ENCODE measurements at places on chromosomes 2 and 18.

DNA sequence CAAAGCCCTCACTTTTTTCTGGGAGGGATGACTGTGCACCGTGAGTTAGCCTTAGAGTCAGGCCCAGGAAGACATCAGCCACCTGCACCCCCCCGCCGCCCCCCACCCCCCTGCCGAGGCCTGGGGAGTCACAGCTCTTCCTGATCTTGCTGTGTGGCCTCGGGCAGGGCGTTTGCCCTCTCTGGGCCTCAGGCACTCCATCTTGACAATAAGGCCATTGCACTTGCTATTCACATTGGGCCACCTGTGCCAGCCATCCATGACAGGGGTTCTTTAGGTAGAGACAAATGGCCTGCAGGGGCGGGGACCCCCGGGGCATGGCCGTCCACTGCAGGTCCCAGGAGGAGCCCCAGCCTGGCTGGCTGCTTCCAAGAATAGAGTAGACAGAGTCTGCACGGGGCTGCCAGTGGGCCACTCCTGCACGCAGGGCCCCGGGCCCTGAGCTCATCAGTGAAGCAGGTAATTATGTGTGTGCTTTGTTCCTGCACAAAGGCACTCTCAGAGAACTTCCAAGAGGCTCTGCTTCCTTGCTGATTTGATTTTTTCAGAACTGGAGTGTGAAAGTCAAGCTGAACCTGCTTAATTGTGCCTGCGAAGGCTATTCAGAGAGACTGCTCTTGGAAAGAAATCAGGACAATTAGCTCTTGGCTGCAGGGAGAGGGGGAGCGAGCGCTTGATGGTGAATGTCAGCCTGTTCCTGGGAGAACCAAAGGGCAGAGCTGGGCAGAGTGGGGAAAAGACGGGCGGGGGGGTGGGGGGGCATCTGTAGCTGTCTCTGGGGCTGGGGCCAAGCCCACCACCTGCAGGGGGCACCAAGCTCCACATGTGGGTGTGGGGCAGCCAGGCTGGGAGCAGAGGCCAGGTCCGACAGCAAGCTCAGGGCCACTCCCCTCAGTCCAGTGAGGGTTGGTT lies 40.3 kb downstream of the RRM2 start:
- DNase-seq, result no peak

GRCh38 chr18:76985156-76985950 lies 147.2 kb downstream of the MBP start:
- no peak for DNase-seq

DNA sequence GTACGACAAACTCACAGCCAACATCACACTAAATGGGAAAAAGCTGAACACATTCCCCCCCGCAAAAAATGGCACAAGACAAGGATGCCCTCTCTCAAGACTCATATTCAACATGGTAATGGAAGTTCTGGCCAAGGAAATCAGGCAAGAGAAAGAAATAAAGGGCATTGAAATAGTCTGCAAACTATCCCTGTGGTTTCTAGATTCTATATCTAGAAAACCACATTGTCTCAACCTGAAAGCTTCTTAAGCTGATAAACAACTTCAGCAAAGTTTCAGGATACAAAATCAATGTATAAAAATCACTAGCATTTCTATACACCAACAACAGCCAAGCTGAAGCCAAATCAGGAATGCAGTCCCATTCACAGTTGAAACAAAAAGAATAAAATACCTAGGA lies 294.6 kb upstream of the CYP26B1 start:
- no peak for DNase-seq

GRCh38 chr2:95166065-95166763 lies 605 bp downstream of the ZNF2 start:
- DNase-seq, result no peak

- no peak for DNase-seq
Observed at GRCh38 chr2:23916727-23917405, 10.1 kb downstream of the ATAD2B start.

DNA sequence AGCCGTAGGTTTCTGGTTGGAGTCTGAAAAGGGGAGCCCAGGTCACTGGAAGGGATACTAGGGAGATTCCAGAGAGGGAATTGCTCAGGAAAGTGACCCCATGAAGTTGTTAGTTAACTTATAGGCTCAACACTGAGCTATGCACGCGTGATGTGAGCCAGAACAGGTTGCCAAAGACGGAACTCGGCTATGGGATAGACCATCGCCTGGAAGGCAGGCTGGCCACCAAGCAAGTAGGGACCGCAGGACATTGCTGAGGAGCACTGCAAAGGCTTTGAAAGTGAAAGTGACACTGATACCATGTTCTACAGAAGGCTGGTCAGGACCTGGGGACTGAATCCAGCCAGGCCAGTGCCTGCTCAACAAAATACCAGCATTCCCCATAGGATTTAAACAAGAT lies 7.3 kb downstream of the FARP2 start:
- DNase-seq, result no peak

DNA sequence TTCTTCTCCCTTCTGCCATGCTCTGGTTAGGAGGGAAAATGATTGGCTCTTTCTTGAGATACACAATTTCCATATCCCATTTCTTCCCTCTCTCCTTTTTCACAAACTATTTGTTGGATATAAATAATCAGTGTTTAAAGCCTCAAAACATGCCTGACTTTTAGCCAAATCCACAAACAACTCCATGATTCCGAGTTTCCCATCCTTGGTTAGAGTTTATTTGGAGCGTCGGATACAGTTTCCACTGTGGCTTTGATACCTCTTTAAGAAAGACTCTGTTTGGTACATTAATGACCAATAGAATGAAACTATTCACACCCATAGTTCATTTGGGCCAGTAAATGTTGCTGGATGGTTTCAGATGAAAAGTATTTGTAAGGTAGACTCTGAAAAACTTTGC lies 5.9 kb upstream of the FHL2 start:
- no peak for DNase-seq

GRCh38 chr18:57081899-57082298 lies 65.0 kb upstream of the BOD1L2 start:
- no peak for DNase-seq

DNA sequence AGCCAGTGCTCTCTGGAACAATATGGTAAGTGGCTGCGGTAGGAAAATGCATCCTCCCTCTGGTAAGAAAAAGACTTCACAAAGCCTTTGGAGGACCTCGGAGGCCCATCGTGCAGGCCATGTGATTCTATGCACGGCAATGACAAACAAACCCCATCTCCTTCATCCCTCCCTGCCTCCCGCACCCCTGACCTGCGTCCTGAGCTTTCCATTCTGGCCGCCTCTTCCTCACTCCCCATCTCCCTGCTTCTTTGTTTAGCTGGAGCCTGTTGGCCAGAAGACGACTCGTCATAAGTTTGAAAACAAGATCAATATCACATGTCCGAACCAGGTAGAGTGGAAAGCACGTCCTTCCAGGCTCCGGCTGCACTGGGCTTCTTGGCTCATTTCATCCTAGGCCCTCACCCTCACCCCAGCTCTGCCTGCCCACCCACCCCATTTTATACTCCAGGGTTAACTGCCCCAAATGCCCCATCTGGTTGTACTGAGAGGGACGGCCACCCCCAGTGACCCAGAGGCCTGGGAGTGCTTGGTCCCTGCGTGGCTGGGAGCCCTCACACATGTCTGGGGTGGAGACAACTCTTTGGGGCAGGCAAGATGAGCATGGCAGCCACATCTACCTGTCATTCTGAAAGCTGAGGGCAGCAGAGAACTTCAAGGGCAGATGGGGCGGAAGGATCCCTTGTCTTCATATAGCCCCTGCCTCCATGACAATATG lies 94.0 kb downstream of the PLB1 start:
- DNase-seq, result no peak

DNA sequence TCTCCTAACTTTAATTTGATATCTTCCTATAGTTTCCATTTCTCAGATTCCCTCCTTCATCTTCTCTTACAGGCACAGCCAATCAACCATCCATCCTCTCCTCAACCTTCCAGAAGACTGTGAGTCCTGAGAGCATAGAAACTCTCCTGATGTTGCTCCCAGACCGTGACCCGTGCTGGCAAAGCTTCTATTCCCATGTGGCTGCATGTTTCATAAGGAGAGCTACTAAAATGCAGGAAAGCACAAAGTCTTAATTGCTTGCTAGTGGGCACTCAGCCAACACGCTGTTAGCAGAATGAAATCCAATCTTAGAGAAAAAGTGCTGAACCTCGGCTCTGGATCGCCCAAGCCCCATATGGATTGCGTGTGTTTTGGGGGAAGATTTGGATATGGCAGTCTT lies 1244.7 kb upstream of the ZEB2 start:
- no peak for DNase-seq

DNA sequence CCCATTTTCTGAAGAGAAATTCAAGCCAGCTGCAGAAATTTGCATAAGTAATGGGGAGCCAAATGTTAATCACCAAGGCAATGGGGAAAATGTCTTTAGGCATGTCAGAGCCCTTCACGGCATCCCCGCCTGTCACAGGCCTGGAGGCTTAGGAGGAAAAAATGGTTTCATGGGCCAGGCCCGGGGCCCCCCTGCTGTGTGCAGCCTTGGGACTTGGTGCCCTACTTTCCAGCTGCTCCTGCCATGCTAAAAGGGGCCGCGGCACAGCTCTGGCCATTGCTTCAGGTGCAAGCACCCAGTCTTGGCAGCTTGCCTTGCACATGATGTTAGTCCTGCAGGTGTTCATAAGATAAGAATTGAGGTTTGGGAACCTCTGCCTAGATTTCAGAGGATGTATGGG lies 1235.7 kb downstream of the DPP10 start:
- no peak for DNase-seq

DNA sequence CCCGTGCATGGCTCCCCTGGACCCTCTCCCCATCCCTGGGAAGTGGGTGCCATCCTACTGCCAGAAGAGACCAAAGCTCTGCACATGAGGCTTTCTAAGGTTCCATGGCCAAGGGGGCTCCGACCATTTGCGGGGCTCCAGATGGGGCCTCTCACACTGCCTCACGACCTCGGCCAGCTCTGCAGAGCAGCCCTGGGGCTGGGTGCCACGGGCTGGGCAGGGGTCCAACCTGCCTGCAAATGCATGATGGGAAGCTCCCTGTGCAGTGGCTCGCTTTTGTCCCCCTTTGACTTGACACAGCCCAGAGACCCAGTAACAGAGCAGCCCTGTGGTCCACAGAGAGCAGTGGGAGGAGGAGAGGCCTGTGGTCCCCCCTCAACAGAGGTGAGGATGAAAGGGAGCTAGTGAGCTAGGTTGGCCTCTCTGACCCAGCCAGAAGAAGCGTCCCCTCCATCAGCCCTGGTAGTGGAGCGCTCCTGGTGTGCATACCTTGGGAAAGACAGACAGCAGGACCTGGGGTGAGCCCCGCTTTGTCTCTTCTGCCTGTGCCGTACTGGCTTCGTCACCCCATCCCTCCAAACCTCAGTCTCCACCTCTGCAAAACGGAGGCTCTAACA lies 174.1 kb downstream of the DDX1 start:
- DNase-seq, result no peak

DNA sequence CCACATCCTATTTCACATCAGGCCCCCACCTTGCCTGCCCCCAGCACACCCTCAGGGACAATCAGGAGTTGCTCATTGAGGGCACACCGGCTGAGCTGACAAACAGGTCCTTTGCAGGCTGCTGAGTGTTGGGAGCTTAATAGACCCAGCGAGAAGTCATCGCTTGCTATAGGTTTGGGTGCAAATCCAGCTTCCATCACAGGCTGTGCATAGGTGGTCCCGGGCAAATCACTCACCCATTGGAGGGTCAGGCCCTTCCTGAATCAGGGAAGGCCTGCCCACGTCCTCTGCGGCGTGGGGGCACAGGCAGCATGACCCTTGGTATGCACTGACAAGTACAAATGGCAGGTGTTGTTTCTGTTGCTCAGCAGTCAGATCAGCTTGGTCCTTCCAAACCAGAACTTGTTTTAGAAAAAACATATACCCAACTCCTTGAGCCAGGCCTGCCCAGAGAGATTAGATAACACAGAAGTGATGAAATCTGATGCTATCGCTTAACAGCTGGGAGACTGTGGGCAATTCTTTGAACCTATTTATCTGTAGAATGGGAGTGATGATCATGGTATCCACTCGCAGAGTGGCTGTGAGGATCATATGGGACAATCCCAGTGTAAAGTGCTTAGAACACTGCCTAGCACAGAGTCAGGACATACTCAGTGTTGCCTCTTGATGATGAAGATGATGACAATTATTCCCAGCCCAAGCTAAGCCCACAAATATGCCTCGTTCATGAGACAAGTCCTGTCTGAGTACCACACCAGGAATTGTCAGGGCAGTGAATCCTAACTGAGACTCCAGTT lies 34.9 kb downstream of the SMAD7 start:
- no peak for DNase-seq

DNA sequence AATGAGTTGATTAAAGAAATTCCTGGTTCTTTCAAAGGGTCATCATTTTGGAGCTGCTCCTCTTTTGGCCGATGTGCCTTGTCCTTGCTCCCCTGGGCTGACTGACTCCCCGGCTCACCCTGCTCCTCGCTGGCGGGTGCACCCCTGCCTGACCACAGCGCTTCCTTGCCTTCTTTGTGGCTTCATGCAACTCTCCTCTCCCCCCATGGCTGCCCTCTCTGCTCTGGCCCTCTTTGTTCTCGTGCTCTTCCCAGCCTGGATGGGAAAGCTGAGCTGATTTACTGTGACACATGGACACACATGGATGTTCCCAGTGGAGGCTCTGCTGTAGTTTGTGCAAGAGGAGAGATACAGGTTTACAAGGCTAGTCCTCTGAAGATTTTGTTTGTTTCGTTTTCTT lies 234.6 kb downstream of the HAUS1 start:
- DNase-seq, result no peak

DNA sequence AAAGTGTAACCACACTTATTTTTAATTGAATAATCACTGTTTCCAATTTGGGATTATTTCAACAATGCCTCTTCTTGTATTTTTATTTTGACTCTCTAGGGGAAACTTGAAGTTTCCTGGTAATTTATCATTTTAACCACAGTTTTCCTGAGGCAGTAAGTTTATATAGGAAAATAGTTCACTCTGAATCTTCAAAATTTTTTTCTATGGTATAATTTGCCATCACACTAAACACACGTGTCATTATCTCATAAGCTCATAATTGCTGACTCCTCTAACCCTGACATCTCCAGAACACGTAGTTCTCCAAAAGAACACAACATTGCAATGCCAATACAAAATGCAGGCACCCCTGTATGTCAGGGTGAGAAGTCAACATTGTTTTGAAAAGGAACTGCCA lies 102.2 kb upstream of the FZD7 start:
- DNase-seq, result no peak

DNA sequence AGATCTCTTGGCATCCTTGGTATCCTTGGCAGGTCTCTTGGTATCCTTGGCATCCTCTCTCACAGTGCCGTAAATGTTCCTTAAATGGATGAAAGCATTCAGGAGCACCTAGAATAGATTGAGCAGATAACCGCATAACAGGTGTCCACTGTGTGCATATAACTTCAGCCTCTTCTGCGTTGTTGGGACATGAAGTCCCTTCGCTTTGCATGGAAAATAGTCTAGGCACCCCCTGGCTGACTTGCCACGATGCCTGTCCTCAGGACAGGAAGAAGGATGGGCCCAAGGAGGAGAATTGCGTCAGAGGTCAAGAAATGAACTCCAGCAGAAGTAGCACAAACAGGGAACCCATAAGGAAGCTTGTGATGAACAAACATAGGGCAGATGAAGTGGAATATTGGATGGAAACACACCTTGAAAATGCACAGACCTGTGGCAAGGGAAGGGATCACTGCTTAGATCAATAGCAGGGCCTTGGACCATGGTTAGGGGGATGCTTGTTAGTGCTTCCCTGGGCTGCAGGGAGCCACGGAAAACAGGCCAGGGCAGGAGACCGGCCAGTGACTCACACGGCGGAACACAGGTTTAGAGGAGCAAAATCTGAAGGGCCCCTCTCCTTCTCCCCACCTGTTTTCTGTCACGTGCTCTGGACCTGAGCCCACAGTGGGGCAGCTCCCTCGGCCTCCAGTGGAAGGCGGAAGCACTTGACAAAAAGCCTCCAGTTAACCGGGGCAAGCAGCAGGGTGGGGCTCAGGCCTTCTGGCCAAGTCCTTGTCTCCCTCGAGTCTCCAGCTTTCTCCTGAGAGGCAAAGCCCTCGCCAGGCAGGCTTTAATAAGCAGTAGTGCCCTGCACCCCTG lies 99.2 kb upstream of the ASAP2 start:
- DNase-seq, result no peak
